Activated naive CD4-positive, alpha-beta T cell treated with anti-CD3 and anti-CD28 coated beads, Interleukin-2, amount 50 U/mL, for 16 hours (primary cell): ENCODE measurements at places on chromosomes 3 and 15.

DNA sequence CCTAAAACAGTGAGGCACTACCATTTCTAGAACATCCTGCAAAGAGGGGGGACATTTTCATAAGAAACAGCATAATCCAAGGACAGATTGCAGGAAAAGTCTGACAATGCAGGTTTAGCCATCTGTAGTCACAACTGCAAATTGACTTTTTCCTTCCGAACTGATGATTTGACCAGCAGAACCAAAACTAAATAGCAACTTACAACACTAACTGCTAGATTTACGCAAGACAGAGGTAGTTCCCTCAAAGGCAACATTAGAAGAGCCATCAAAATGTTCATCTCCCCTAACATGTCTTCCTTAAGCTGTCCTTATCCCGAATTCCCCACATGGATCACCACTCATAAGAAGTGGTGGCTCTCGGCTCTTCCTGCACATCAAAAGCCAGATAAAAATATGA lies 129.6 kb downstream of the GADL1 start:
- DNase-seq: no peak

- DNase-seq: no peak
These were observed 37.2 kb downstream of the CCK start for GRCh38 chr3:42228796-42229195.

DNA sequence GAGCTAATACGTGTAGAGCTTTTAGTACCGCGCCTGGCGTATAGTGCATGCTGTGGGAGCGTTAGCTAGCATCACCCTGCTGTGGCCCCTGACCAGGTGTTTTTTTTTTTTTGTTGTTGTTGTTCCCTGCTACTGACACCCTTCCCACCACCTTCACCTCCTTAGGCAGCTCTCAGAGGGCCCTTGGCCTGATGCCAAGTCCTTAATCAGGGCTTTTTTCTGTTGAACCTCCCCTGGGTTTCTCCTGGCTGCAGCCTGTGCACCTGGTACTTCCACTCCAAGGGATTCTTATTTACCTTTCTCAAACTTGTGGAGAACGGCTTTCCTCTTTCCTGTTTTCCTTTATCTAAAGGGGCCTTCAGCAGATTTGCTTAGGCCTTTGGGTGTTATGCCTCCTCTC lies 53.3 kb downstream of the SLC7A14 start:
- no peak for DNase-seq

DNA sequence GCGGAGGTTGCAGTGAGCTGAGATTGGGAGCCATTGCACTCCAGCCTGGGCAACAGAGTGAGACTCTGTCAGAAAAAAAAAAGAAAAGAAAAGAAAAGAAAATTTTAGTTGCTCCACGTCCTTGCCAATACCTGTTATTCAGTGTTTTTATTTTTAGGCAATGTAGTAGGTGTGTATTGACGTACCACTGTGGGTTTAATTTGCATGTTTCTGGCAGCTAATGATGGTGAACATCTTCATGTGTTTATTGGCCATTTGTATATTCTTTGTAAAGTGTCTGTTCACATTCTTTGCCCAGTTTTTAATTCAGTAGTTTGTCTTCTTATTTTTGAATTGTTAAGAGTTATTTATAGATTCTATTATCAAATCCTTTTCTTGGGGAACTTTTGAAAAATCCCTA lies 38.1 kb upstream of the GCSAM start:
- no peak for DNase-seq

- DNase-seq: no peak
These were observed 38.3 kb upstream of the ARHGEF3 start for GRCh38 chr3:56839784-56840715.

DNA sequence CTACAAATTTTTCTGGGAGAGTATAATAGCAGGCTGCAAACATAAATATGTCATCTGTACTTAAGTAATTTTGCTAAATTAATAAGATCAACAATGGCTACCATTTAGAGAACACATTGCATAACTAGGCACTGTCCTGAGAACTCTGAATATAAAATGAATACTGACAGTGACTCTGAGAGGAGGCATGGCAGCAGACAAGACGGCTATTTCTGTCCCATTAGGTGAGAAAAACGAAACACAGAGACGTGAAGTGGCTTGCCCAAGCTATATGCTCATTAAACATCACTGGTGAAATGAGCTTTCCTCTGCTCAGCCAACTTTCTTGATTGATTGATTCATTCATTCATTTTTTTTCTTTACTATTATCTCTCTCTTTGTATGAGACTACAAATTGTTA lies 384.3 kb downstream of the PTPRG start:
- DNase-seq: no peak

DNA sequence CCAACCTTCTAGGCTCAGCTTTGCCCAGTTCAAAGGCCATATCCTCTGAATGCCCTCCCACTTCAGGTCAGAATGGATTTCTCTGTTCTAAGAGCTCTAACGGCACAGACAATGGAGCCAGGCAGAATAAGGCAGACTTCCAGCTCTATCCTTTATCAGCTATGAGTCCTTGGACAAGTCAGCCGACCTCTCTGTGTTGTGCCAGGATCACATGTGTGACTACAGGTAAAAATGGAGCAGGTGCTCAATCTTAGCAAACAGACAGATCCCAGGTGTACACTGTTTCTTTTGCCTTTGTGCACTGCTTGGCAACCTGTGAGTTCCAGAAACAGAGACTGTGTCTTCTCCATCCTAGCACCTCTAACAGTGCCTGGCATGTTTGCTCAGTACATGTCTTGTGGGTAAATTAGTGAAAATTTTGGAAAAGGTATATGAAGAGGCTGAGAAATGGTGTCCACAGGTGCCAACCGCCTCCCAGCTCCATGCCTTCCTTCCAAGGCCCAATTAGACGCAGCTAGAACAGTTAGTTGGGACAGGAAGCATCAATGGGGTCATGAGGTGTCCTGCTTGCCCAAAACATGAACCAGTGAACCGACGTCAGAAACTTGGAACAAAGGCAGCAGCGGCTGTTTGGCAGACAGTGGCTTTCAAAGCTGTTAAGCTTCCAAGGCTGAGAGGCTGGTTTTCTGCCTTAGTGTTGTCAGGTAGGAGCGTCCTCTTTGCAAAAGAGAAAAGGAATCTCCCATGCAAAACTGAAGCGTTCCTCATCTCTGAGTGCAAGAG lies 28.7 kb downstream of the TLE3 start:
- DNase-seq: no peak

GRCh38 chr3:103388214-103388613 lies 953.4 kb downstream of the ZPLD1 start:
- no peak for DNase-seq

DNA sequence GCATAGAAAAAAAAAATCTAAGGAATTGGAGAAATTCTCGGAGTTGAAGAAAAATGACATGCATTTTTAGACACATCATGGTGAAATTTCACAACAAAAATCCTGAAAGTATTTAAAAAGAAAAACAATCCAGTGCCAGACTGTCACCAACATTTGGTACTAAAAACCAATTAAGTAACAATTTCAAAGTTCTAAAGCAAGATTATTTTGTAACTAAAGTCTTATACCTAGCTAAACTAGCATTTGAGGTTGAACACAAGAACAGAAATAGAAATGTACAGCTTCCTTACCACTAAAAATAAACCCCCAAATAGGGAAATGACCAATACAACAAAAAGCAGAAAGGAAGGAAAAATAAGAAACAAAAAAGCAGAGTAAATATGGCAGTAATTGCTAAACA lies 11.9 kb downstream of the TOMM70 start:
- DNase-seq: no peak

GRCh38 chr15:64412216-64412615 lies 24.6 kb downstream of the TRIP4 start:
- no peak for DNase-seq

DNA sequence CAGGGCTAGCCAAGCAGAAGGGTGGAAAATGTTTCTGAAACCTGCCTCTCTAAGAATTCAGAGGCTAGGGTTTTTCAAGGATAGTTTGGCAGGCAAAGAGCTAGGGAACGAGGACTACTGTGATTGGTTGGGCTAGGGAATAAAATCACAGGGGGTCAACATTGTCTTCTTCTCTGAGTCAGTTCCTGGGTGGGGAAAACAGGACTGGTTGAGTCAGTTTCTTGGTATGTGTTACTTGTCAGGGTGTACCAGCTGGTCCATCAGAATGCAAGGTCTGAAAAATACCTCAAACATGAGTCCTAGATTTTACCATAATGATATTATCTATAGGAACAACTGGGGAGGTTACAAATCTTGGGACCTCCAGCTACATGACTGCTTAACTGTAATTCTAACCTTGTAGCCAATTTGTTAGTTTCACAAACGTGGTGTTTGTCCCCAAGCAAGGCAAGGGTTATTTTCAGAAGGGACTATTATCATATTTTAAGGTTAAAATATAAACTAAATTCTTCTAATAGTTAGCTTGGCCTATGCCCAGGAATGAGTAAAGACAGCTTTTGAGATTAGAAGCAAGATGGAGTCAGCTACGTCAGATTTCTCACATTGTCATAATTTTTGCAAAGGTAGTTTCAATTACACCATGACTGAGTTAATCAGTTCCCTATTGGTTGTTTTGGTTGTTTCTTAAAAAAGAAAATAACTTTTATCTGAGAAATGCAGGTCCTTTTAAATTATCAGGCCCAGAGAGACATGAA lies 231.5 kb downstream of the ALCAM start:
- no peak for DNase-seq

- no peak for DNase-seq
These were observed 70.5 kb upstream of the LIPC start for GRCh38 chr15:58361273-58361759.

DNA sequence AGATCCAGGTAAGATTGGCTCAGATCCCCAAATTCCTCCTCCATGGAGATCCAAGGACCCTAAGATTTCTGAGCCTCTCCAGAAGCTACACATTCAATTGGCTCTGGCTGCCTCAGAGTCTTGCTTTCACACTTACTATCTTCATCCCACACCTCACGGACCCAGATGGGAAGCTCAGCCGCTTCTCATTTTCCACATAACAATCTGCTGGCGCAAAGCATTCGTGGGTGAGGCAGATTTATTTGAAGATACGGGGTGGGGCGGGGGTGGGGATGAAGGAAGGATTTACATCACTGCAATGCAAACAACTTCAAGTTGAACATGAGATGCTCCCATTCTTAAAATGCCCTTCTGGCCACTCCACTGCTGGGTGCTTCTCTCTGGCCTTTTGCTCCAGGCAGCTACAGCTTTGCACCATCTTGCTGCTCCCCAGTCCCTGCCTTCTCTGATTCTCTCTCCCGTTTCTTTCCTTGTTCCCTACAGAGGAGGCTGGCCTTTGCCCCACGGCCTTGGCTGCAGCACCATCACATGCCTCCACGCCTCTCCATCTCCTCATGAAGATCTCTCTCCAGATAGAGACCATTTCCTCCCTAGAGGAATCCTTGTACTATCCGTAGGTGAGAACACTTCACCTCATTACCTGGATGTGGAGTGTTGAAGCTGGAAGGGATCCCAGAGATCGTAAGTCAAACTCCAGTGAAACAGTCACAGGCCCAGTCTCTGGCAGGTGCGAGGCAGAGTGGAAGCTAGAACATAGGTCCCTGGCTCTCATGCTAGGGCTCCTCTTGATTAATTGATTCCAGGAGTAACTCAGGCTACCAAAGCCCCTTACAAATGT lies 175.9 kb downstream of the RPLP1 start:
- no peak for DNase-seq

GRCh38 chr15:34594361-34594760 lies 10.9 kb upstream of the GOLGA8B start:
- no peak for DNase-seq

- no peak for DNase-seq
These were observed 310.7 kb downstream of the RORA start for GRCh38 chr15:60918234-60918959.

GRCh38 chr3:134374105-134374790 lies at the start of gene AMOTL2:
Gene AMOTL2 (minus strand): TSS chr3:134374447. CDS start chr3:134371433, 3,014 bp downstream.
- peak; percentile 17 for DNase-seq

DNA sequence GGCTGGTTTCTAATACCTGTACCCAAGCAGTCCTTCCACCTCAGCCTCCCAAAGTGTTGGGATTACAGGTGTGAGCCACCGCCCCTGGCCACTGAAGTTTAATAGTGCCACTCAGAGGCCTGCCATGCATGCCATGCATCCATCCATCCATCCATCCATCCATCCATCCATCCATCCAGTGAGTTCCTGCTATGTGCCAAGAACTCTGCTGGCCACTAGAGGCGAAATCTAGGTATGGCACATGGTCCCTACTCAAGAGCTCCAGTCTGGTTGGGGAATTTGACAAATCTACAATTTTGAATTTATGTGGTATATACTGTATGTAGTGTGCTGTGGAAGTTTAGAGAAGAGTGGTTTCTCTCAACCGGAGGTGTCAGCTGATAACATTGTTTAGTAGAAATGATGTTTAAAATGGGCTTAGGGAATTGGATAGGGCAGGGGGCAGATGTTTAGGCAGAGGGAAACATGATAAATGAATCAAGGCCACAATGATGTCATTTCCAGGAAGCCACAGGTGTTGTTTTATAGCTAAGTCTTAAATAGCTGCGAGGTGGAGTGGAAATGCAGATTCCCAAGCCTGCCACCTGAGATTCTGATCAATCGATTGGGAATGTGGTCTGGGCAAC lies 384.4 kb upstream of the C2CD4B start:
- DNase-seq: no peak

GRCh38 chr15:48451241-48451640 lies 120.0 kb downstream of the DUT start:
- DNase-seq: no peak

DNA sequence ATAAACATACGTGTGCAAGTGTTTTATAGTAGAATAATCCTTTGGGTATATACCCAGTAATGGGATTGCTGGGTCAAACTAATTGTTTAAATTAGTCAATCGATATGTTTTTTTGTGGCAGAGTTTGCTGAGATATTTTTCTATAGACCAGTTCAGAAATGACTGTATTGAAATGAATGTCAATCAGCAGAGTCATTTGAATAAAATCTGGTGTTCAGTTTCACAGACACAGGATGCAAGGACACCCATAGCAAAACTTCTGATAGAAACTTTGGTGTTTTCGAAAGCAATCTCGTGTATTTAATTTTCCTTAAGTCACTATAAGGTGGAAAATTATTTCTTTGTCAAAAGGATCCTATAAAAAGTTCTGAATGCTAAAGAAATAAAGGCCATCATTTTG lies 434.4 kb downstream of the RAP2B start:
- no peak for DNase-seq

GRCh38 chr3:174613173-174613572 lies 246.0 kb upstream of the NAALADL2 start:
- DNase-seq: no peak
